Dorsolateral prefrontal cortex (tissue), 122 donors: ENCODE measurements at places on chromosomes 11 and 22. TPM values are rescaled to one million over a fixed set of nuclear protein-coding genes. Genes with fewer than 3 reads are reported as not detected.
A peak's percentile ranks its signal among the peaks of the same experiment; 100 is the strongest.

PGA3 gene
- total RNA-seq, result not detected

- DNase-seq, result peak; percentile 69
Observed at GRCh38 chr11:45048870-45049691, 97.4 kb upstream of the PRDM11 start.

DNA sequence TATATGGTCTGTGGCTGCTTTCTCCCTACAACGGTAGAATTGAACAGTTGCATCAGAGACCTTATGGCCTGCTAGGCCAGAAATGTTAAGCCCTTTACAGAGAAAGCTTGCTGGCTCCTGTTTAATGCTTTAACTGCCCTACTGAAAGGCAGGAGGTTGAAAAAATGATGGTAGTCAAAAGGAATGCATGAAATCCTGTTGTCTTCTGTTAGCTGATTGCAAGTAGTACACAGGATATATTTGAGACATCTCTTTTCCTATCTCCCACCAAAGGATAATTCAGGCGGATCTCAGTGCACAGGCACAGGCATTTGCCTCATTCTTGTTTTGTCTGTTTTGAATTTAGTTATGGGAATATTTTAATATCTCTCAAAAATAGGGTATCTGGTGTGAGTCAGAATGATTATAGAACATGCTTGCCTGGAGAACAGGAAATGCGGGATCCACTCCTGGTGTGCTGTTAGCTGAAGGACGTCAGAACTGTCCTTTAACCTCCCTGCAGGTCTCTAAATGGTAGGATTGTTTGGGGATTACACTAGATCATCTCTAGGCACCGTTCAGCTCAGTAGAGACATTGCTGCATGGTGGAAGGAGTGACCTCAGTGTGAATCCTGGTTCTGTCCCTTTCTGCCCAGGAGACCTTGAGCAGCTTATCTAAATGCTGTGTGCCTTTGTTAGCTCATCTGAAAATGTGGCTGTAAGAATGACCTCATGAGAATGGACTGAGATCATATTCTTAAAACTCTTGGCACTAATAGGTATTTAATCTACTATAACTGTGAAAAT is 49.5 kb downstream of the PACS1 start:
- DNase-seq, result no peak

DNA sequence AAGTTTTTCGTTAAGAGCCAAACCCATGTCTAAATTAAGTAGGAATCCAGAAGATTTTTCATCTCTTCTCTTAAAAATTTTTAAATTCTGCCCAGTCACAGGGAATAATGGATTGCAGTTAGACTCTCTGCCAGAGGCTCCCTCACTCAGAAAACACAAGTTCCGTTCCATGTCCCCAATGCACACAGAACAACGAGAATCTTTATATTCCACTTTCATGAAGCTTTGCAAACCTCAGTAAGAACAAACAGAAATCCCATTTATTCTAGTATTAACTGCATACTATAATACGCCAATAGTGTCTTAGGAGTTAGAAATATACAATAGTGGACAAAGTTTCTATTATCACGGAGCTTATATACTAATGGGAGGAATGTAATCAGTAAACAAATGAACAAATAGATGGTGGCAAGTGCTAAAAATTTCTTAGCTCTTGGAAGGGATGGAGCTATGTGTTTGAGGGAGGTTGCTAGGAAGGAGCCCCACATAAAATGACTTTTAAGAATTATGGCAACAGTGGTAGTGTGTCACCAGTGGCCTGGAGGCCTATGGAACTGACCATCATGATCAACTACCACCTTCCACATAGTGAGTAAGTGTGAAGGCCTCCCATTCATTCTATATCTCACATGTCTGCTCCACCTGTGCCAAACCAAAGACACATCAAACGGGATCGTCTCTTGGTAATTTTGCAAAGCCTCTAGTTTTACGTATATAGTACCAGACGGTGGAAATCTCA is 24.9 kb downstream of the PICALM start:
- no peak for DNase-seq

DNA sequence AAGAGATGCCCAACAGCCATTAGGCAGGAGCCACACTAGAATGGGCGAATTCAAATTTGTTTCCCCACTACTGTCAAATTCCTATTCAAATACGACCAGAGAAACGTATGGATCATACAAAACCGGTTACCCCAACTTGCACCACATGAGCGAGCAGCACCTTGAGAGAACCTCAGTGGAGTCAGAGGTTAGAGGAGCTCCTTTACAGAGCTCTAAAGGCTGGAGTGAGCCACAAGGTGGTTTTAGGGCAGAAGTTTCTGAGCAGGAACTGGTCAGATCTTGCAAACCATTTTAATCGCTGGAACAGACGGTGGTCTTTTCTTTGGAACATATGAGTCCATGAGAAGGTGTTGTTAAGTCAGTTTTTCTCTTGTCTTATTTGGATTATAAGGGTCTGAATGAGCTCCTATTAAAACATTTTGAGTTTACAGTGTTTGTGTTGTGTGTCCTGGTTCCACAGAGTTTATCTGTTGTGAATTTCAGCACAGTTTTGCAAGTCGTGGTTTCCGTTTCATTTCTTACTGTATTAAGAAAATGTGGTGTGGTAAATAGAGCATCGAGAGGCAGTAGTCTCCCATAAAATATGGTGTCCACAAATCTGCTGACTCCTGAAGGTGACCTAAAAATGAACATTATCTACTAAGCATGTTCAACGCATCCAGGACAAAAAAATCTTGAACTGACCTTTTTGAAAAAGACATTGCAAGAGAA is 471.7 kb downstream of the NTM start:
- no peak for DNase-seq

DNA sequence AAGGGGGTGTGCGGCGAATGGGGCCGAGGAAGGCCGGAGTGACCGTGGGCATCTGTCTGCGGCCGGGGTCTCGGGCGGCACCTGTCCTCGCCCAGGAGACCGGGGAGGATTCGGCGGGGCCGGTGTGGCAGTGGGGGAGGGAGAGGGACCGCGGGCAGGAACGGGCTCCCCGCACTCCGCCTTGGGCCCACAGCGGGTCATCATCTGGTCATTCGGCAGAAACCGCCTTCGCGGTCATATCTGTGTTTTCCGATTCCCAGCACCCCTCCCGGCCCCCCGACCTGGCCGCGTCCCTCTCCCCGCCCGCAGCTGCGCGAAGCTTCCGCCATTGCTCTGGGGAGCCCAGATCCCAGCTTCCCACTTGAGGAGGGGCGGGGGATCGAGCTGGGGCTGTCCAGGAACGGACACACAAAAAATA is 824 bp upstream of the CBX6 start:
- peak; percentile 67 for DNase-seq
